ENCODE measurements at places on chromosomes 7 and 10.

DNA sequence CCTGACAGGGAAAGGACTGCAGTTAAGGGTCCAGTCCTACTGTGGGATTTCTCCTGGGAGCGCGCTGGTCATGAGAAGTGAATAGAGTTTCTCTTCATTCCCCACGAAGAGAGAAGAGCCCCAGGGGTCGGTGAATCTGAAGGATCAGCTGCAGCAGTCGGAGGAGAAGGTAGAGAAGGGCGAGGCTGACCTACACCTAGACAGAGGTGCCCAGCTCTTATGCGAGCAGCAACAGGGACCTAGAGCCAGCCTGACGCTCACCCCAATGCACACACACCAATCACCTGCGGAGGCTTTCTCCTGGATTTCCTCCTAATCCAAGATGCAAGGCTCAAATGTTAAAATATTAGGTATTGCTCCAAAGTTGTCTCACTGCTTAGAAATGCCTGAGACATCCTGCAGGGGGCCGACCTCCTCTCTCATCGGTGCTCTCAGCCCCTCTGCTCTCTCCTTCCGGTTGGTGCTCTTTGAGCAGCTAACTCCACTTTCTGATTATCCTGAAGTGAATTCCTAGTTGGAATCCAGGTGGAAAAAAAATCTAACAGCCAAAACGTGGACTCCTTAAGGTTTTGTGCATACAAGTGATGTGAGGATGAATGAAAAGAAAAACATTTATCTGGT is 176.4 kb downstream of the AHR start:
- DNase-seq: no peak

GRCh38 chr7:30240106-30240800 is 44.1 kb upstream of the ZNRF2 start:
- DNase-seq: no peak

DNA sequence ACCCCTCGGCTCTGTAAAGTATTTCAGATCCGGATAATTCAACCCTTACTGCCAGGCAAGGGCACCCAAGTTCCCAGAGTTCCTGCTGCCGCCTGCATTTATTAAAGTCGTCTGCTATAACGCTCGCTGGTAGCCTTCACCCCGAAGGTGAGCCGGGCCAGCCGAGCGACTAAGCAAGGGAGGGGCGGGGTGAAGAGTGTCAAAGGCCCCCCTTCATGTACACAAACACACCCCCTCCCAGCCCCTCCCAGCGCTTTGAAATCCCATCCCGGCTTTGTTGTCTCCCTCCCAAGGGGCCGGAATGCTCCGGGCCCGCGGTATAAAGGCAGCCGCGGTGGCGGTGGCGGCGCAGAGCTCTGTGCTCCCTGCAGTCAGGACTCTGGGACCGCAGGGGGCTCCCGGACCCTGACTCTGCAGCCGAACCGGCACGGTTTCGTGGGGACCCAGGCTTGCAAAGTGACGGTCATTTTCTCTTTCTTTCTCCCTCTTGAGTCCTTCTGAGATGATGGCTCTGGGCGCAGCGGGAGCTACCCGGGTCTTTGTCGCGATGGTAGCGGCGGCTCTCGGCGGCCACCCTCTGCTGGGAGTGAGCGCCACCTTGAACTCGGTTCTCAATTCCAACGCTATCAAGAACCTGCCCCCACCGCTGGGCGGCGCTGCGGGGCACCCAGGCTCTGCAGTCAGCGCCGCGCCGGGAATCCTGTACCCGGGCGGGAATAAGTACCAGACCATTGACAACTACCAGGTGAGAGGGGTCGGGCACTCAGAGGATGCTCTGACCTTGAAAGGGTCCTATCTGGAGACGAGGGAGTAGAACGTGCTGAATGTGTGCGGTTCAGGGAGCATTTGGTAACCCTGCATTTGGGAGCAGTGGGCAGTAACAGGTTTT is at the start of gene DKK1:
Gene DKK1 (plus strand): TSS at position 349 of the 889 bp plus-strand sequence. CDS start 154 bp downstream, at position 503.
- no peak for DNase-seq

- no peak for DNase-seq
These were observed 1.2 kb downstream of the PTEN start for GRCh38 chr10:87864496-87865059.

GRCh38 chr7:123210986-123211385 is 11.2 kb upstream of the SLC13A1 start:
- no peak for DNase-seq

DNA sequence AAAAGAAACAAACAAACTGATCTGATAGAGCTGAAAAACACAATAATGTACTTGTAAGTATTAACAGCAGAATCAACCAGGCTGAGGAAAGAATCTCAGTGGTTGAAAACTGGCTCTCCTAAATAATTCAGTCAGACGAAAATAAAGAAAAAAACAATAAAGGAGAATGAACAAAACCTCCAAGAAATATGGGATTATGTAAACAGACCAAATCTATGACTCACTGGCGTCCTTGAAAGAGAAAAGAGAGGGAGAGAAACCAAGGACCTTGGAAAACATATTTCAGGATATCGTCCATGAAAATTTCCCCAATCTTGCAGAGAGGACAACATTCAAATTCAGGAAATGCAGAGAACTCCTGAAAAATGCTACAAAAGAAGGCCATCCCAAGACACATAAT is 62.9 kb downstream of the FBXL13 start:
- DNase-seq: no peak

DNA sequence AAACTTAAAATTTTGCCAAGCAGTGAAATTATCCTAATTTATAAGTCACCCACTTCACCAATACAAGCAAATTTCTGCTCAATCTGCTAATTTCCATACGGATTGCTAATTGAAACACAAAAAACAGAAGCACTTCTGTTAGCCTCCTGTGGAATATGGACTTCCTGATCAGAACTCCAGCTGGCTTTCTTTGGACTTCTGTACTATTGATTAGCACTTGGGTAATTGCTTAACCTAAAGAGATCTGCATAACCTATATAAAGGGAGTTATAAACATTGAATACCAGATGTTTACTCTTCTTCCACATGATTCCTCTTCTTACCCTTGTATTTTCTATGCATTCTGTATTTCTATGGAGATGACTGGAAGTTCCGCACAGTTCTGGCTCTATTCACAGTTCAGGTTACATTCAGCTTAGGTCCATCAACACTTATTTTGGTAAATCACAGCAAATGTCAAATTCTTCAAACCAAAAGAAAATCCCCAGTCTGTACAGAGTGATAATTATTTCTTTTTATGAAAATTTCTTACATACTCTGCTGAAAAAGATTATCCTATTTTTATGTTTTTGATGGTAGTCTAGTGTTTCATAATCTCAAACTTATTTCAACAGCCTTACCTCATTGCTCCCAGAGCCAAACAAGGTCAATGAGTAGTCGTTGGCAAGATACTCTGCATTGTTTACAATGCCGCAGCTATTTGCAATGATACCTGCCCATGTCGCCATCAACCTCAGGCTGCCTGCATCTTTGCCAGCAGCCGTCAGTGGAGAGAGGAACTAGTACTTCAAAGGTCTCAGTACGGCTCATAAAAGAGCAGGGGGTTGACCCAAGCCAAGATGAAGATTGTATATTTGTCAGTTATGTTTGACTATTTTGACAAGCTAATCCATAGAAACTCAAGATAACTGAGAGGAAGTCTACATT is 225.6 kb downstream of the AHR start:
- no peak for DNase-seq

DNA sequence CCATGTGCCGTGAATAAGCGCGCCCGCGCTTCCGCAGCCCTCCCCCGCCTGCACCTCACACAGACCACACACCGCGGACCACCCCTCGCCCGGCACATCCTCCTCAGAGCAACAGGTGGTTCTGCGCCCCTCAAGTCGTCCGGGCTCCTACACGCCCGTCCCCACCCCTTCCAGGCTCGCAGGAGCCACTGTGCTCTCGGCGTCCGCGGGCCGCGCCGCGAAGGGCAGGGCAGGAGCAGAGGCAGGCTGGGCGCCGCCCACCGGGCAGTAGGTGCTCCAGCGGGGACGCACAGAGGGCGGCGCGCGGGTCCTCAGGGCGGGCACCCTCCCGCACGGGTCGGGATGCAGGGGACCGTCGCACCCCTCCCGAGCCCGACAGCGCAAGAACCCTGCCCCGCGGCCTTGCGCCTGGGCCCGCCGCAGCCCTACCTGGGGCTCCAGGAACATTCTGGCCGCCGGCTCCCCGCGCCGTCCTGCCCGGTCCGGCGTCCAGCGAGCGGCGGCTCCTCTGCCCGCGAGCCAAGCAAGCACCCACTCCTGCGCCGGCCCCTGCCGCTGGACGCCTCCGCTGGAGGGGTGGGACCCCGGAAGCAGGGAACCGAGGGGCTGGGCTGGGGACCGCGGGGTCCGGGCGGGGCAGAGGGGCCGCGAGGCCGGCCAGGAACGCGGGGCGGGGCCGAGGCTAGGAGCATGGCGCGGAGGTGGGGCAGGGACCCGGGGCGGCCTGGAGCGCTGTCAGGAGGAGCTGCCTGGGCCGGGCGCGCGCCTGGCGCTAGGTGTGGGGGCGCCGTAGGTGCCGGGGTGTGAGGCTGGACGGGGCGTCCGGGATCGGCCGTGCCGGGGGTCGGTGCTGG is 37.4 kb downstream of the RASGEF1A start:
- DNase-seq: no peak

- no peak for DNase-seq
These were observed 421 bp downstream of the SMURF1 start for GRCh38 chr7:99143521-99143852.

DNA sequence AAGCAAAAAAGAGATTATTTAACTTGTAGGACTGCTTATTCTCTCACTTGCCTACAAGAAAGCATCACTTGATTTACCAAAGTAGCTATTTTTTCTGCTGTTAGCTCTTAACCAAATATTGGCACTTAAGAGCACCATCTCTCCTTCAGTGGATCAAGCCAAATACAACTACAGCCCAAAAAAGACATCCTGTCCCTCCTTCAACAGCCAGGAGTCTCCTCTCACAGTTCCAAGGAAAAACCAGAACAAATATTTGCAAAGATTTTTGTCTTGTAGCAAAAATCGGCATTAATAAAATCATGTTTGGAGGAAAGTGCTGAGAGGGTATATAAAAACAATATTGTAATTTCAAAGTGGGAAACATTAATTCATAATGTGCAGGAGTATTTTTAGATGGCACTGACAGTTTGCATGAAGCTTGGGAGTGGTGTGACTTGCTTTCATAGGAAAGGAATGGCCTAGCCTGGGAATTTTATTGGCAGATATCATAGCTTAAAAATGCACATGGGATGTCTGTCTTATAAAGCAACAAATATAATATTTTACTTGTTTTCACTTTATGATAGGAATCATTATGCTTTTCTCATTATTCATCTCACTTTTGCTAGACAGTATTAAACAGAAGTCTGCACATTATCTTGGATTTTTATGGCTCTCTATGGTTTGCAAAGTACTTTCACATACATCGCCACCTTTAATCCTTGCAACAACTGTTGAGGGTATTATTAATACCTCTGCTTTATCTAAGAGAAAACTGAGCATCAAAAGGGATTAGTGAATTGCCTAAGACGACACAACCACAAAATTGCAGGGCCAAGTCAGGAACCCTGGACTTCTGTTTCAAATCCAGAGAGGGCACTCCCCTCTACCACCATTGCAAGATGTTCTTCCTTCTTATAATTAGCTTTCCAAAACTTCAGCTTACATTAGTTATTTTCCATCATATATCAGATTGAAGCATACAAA is 103.5 kb downstream of the AGMO start:
- DNase-seq: no peak

- no peak for DNase-seq
These were observed 82.4 kb upstream of the CHST15 start for GRCh38 chr10:124175701-124176348.

DNA sequence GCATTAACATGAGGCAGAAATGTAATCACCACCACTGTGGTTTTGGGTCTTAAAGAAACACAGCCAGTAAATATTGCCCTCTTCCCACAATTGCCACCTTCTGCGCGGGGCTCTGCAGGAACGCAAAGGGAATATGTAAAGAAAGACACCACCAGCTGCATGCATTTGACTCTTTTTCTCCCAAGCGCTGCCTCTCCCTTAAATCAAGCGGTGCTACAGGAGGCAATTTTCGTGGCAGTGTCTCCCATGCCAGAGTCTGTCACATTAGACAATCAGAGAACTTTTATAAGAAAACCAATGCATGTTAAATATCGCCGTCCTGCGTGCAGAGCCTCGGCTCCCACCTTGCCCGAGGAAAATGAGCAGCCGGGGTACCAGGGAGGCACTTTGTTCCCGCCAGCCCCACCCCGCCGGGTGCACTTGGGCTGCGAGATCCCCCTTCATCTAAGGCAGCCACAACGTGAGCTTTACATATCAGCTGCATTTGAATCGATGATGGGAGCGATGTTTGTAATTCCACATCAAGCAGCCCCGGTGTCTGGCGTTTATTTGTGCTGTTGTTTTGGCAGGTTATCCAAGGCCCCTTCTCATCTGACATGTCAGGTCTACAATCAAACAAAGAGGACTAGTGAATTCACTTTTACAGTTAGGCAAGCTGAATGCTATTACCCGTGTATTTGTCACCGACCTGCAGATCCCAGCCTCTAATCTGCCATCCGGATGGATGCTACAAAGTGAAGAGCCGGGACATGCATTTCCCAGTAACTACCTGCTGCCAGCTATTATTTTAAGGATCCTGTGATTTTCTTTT is 72.3 kb upstream of the MGMT start:
- no peak for DNase-seq

- DNase-seq: no peak
These were observed 233.4 kb downstream of the ARHGAP12 start for GRCh38 chr10:31694929-31695837.

GRCh38 chr7:84149573-84149972 is 45.0 kb downstream of the SEMA3A start:
- no peak for DNase-seq

DNA sequence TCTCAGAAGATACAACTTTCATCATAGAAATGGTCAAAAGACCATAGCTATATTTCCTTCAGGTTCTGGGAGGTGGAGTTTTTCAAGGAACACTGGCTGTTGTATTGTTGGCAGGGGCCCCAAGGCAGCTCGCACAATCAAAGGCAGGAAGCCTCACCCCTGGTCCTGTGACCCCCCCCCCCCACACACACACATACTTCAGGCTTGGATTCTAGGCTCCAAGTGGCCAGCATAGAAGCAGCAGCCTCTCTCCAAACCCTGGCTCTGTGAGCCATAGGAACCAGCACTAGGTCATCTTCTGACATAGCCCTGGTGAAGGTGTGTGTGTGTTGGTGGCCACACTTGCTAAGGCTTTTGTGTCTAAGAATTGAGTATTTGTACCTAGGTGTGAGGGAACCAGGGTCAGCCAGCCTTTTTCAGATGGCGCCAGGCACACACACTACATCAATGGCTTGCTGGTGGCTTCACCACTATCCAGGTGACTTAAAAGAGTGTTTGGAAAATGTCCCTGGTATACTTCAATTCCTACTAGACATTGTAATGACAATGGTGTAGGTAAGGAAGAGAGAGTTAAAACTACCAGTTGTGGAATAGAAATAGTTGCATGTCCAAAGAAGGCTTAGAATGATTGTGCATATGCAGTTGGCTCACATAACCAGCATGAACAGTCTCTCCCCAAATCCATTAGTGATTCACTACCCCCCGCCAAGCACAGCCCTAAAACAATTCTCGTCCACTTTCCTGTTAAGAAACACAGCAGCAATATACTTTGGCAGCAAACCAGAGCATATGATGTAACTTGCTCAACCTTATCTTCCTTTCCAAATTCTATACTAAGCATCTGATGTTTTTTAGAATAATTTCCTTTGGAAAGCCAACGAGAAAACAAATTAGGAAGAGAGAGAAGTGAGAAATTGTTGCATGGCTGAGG is 91.3 kb downstream of the AVL9 start:
- no peak for DNase-seq

GRCh38 chr7:12968836-12969422 is 281.5 kb downstream of the ARL4A start:
- no peak for DNase-seq
